MV-4-11 (cell line): ENCODE measurements at places on chromosomes 11 and 22.

GRCh38 chr22:39906207-39906606 lies 5.3 kb downstream of the GRAP2 start:
- DNase-seq = no peak

- DNase-seq = no peak
Observed at GRCh38 chr22:25365491-25366261, 146.2 kb downstream of the CRYBB2 start.

- DNase-seq = no peak
Observed at GRCh38 chr22:24099666-24100065, 81.6 kb upstream of the SUSD2 start.

DNA sequence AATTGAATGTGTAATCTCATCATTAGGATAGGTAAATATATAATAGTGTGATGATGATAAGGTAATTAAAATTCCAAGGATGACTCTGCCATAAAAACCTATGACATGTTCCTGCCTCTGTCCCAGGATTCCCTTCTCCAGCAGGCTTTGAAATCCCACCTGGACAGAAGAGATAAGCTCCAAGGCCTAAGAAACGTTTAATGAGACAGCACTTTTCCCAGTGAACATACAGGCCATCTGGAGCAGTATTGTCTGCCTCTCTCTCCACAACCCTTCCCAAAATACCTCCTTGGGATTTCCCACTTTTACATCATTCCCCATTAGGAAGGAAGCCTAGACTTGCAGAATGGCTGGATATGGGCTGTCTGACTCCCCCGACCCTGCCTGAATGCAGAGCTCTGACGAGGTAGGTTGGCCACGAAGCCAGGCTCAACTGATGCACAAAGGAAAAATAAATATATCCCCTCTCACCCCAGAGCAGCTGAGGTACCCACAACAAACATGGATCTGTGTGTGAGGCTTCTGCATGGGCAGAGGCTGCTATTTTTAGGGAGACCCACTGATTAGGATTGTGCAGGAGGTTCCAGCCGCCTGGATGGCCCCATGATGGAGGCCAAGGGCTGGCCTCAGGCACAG lies 71.0 kb downstream of the TMPRSS5 start:
- DNase-seq = no peak

- peak; percentile 55 for DNase-seq
Observed at GRCh38 chr11:61567286-61568061, 13.4 kb downstream of the SYT7 start.

- DNase-seq = no peak
Observed at GRCh38 chr22:40330086-40330485, 16.2 kb upstream of the ADSL start.

DNA sequence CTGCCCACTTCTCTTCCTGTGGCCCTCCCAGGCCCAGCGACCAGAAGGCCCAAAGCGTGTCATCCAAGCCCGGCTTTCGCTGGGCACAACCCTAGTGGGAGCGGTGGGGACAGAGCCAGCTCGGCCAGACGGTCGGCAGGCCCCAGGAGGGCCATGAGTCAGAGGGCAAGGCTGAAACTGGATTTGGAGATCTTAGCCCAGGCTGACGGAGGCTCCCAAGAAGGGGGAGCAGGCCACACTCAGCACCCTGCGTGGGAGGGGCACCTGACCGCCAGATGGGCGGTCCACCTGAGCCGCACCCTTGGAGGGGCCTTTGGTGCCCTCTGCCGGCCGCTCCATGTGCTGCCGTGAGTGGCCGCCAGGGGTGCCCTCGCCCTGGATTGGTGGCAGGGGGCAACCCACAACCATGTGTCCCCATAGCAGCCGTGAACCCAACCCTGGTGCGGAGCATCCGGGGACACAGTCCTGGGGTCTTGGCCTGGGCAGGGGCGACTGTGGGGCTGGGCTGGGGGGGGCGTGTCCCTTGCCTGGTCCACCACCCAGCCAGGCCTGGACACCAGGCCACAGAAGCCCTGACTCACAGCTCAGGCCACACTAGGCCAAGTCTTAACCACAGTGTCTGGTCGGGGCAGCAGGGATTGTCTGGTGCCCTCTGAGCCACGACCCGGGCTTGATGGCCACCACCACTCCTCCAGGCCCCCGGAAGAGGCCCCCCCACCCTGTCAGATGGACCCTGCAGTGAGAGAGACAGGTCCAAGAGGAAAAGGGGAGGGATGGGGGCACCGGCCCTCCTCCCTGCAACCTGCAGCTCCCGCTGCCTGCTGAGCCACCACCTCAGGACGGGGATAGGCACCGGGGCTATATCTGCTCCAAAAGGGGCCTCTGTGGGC lies 19.2 kb upstream of the TALDO1 start:
- peak; percentile 73 for DNase-seq

DNA sequence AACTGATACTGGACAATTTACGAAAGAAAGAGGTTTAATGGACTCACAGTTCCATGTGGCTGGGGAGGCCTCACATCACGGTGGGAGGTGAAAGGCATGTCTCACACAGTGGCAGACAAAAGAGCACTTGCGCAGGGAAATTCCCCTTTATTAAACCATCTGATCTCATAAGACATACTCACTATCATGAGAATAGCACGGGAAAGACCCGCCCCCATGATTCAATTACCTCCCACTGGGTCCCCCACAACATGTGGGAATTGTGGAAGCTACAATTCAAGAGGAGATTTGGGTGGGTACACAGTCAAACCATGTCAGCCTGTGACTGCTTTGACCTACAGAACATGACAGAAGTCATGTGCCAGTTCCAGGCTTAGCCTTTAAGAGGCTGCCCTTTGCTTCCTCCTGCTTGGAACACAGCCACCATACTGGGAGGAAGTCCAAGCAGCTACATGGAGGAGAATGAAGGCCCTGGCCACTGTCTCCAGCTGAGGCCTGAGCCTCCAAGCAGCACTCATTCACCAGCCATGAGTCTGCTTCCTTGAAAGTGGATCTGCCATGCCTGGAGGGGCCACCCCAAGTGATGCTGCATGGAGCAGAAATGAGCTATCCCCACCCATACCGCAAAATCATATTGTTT lies 10.9 kb upstream of the GAL start:
- DNase-seq = no peak

DNA sequence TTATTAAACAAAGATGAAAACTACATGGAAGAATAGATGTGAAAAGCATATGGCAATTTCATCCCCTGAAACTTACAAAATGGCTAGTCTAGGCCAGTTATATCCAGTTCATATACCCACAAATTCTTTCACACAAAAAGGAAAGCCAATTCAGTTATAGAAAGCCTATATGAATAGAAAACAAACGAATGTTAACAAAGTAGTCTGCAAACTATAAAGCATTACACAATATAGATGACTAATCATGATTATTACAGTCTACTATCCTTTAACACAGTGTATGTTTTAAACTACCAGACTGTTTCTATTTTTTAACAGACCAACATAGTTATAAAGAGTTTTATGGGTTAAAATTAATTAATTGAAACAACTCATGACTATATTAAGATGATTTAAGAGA lies 12.1 kb downstream of the DCUN1D5 start:
- DNase-seq = peak; percentile 26

- DNase-seq = peak; percentile 53
Observed at GRCh38 chr11:34890812-34891211, 25.4 kb downstream of the APIP start.

DNA sequence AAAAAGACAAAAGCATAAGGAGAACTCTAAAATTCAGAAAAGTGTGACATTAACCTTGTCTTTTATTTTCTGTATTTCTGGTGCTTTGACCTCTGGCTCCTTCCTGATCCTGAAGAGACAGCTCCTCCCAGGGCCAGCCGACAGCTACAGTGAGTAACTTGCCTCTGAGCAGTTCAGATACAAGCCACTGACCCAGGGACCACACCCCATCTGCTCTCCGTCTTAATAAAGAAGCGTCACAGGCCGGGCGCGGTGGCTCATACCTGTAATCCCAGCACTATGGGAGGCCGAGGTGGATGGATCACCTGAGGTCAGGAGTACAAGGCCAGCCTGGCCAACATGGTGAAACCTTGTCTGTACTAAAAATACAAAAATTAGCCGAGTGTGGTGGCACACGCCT lies 6.5 kb downstream of the MLC1 start:
- DNase-seq = no peak

DNA sequence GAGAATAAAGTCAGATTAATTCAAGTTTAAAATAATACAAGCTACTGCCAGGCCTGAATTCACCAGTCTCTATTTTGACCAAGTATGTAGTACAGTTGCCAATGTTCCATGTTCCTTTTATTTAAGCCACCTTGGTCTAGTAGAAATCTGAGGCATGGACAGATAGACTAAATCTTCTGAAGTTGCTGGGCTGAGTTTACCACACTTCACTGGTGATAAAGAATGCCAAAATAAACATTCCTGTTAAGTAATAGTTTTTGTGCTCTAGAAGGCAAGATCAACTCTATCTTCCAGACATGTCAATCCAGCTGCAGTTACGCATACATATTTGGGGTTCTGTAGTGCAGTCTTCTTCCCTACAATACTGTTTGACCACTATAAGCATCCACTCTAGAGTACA lies 83.9 kb upstream of the C11orf87 start:
- DNase-seq = no peak

DNA sequence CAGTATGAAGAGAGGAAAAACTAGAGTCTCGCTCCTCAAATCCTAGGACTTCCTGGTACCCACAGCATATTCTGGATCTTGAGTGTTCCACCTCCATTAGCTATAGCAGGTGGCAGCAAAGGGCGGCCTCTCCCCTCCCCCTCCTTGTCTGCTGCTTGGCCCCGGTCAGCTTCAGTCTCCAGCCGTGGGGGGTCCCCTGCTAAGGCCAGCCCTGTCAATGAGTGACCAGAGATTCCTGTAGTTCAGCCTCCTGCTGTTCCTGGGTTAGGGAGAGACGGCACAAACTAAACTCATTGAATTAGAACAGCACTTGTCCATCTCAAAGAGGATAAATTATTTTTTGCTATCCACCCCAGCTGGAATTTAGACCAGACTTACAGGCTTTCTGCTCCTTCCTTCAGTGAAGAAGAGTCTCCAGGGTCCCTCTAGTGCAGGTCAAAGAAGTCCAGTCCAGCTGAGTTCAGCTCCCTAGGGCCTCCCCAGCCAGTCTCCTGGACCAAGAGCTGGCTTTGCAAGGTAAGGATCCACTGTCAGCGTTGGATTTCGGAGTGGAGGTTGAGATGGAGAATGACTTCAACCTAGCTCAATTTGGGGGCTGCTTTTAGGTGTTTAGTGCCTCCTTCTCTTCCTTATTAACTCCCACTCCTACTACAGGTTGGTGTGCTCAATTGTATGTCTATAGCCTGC lies 1.1 kb upstream of the PHLDB1 start:
- DNase-seq = no peak

DNA sequence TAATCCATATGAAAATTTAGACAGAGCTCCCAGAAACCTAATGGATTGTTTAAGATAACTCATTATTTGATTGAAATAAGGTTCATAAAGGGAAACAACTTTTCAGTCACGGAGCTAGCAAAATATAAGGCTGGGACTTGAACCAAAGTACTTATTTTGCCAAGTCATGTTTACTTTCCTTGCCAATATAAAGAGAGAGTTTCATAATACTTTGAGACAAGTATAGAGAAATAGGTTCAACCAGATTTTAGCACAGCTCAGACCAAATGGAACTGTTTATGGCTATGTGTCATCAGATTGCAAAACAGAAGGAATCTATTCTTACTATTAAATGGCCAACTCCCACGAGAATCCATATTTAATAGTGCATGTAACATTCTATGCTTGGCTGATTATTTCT lies 1517.5 kb upstream of the TENM4 start:
- no peak for DNase-seq

DNA sequence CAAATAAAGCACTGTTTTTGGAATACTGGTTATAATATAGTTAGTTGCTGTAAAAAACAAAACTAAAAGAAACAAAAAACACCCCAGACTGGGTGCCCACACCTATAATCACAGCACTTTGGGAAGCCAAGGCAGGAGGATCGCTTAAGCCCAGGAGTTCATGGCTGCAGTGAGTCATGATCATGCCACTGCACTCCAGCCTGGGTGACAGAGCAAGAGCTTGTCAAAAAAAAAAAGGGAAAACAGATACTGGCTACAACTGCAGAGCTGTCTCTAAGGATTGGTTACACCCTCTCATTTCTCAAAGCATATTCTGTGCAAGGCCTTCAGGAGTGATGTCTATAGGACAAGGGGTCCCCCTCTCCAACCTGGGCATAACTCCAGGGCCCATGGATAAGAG lies 14.6 kb upstream of the STK33 start:
- no peak for DNase-seq

DNA sequence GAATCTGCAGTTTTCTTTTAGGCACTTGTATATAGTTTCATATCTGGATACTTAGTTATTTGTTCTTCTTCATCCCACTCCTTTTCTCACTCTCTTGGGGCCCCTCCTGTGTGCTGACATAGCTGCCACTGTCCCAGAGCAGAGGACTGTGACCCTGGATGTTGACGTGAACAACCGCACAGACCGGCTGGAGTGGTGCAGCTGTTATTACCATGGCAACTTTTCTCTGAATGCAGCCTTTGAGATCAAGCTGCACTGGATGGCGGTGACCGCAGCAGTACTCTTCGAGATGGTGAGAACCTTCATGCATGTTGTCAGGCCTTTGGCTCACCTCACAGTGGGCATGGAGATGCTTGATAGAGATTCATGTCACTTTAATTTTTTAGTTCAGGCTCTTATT lies 50.9 kb upstream of the YWHAH start:
- no peak for DNase-seq

GRCh38 chr11:15911377-15912044 lies 444.8 kb downstream of the SOX6 start:
- peak; percentile 46 for DNase-seq

DNA sequence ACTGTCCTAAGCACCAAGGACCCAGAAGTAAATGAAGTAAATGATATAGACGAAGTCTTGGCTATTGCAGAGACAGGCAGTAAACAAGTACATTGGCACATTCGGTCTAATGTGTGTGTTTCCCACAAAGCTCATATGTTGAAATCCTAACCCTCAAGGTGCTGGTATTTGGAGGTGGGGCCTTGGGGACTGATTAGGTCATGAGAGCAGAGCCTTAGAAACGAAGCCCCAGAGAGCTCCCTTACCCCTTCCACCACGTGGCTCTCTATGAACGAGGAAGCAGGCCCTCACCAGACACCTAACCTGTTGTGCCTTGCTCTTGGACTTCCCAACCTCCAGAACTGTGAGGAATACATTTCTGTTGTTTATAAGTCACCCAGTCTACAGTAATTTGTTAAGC lies 14.9 kb downstream of the CLMP start:
- no peak for DNase-seq

DNA sequence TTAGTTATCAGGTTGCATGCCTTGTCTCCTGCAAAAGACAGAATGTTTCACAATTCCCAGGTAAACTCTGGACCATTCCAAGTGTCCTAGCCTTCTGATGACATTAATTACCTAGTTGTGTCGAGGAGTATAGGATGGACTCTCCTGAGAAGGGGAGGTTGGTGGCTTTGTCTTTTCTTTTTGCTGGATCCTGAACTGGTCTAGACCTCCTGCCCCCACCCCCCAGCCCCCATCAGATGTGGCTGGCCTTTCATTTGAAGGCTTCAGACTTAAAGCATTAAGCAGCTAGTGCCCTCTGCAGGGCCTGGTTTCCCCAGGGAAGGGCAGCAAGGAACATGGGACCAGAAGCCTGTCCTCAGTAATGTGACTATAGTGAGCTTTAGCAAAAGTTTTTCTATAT lies 9.7 kb downstream of the MCAM start:
- no peak for DNase-seq
